ENCODE measurements at places on chromosomes 7 and 10.
A peak's percentile ranks its signal among the peaks of the same experiment; 100 is the strongest.

GRCh38 chr7:123209786-123210185 is 10.0 kb upstream of the SLC13A1 start:
- DNase-seq = no peak

GRCh38 chr7:17774248-17774647 is 166.0 kb downstream of the SNX13 start:
- DNase-seq = no peak

- DNase-seq = no peak
These were observed 68.6 kb upstream of the VIPR2 start for GRCh38 chr7:159213253-159213652.

GRCh38 chr7:132453826-132454225 is 122.4 kb downstream of the PLXNA4 start:
- no peak for DNase-seq

- DNase-seq = no peak
These were observed 9.4 kb upstream of the PIK3CG start for GRCh38 chr7:106855540-106856132.

DNA sequence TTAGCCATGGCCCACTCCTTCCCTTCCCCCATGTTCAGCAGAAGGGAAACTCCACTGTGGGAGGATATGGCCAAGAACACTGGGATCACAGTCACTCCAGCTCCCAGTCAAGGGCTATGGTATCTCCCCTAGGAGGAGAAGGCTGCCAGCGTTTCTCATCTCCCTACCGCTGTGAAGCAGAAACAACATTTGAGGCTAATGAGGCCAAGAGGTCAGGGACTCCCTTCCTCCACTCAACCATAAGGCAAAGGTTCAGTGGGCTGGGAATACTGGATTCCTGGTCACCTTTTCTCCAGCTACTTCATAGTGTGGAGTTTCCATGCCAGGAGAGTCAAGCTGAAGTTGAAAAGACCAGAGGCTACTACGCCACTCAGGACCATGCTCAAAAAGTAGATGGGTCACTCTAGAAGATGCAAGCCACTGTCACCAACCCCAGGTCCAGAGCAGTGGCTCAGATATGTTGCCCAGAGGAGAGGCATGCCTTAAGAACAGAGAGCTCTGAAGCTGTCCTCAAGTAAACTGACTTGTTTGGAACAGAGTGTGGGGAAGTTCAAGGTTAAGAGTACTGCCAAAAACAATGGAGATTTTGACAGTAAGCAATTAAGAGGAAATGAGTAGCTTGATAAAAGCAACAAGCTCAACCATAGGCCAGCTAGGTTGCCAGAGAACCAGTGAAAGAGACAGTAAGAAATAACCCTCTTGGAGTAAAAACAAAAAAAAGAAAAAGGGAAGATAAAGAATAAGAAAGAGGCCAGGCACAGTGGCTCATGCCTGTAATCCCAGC is 3.8 kb upstream of the TMEM140 start:
- no peak for DNase-seq

GRCh38 chr10:70661623-70662361 is 10.5 kb upstream of the ADAMTS14 start:
- no peak for DNase-seq

DNA sequence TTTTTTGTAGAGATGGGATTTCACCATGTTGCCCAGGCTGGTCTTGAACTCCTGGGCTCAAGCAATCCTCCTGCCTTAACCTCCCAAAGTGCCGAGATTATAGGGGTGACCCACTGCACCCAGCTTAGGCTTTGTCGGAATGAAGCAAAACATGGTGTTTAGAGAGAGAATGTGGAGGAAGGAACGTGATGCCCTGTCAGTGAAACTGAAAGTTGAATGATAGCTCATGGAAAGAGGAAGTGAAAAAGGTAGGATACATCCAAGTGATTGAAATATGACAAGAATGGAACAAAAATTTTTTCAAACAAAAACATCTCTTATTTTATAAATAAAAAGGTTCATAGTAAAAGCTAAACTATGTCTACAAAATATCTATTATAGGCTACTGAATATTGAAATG is 5.9 kb downstream of the AKAP9 start:
- DNase-seq = no peak

DNA sequence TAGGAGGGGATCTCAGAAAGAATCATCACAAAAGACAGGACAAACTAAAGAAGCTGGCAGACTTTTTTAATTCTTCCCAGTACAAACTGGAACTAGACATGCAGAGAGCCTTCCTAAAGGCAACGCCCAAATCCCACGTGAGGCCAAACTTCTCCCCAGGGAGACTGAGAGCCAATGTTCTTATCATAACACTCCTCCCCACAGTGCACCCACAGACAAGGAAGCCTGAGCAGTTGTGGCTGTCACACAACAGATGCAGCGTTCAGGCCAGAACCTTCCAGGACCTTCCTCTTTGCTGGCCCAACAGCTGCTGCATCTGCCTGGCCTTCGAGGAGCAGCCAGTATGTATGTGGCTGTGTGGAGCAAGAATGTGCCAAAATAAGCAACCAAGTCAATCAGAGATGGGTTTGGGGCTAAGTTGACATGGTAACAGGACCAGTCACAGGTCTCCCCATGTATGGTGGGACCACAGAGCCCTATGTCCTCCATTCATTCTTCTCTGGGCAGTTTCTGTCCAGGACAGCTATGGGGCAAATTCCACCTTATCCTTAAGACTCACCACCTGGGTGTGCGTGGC is 34.9 kb downstream of the SRPK2 start:
- DNase-seq = no peak

GRCh38 chr7:100886936-100887515 is 2.5 kb downstream of the UFSP1 start:
- no peak for DNase-seq

- DNase-seq = no peak
These were observed 30.2 kb downstream of the ASNS start for GRCh38 chr7:97842006-97842405.

DNA sequence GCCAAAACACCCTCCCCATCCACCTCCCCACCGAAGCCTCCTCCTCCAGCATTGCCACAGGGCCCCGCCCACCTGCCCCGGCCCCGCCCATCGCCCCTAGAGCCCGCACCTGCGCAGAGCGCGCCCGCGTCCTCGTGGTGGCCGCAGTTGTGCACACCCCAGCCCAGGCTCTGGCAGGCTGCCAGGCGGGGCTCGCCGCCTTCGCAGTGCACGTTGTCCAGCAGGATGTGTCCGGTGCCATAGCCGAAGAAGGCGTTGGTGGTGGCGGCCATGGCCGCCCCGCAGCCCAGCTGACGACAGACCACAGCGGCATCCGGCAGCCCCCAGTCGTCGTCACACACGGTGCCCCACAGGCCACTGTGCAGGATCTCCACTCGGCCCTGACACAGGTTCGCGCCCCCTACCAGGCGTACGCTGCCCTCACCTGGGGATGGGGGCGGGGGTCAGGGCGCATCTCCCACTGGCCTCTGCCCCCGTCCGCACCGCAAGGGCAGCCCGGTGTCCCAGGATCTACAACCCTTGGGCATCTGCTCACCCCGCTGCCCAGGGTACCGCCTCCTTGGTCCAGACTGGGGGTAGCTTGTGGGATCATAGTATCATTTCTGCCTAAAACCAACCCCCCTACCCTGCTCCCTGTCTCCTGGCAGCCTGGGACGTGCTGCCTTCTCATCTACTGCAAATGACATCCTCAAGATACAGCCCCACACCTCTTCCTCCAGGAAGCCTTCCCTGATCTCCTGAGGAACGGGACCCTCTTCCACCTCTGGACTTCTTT is 11.9 kb downstream of the SSC4D start:
- peak; percentile 74 for DNase-seq

DNA sequence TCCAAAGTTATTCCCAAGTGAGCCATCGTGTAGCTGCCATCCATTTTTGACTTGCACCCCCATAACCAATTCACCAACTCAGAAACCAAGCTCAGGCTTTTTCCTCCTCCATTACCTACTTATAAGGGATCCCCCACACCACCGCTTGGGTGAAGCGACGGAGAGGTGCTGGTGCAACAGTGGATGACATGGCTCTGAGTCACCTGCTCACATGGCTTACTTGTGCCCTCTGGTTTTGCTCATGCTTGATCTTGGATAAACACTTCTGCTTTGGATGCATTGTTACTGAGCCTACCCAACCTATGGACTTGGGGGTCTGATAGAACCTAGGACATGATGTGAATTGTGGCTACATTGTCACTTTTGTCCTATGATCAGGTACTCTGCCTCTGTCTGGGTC is 12.0 kb upstream of the AKR1B1 start:
- DNase-seq = no peak

DNA sequence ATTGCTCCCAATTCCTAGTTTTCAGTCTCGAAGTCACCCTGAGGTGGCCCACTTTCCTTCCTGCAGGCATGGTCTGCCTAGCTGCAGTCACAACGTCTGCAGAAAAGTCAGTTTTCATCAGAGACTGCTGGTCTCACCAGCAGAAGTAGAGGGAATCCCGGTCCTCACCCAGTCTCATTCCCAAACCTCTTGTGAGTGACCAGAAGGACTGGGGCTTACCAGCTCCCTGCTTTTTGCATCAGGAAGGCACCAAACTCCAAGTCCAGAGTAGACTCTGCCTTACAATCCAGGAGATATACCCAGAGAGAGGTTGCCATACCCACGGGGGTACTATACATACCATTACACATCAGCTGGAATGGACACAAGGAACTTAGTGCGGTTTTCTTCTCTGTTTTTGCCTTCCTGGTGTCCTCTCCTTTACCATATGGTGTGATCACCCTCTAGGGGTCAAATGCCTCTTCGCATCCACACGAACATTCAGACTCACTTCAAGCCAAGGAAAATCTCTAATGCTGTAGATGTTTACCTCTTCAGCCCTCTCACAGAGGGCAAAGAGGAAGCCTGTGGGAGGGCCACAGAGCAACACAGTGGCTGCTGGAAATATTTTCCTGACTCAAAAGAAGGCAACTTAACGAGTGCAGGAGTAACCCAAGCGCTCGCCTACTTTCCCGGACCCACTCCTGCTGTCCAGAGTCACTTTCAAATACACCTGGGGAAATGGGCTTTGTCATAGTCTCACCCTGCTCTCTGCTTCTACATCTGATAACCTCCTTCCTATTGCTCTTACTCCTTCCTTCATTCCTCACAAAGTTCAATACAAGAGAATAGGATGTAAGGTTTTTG is 220.9 kb downstream of the C7orf25 start:
- DNase-seq = no peak

GRCh38 chr7:55172881-55173609 is 154.2 kb downstream of the EGFR start:
- DNase-seq = no peak

DNA sequence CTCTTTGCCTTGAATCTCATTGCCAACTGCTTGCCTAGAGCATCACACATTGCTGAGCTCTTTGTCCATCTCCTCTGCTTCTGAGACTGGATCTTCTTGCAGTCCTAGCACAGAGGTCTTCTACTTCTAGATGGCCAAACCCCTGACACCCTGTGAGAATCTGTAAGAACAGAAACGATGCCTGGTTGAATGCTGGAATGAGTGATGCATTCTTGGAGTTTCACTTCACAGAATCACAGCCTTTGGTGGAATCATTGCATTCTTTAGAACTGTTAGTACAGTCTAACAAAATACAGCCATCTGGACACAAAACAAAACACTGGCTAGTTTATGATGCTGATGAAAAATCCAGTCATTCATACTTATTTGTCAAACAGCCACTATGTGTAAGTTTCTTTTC is 141.7 kb upstream of the ITGB1 start:
- DNase-seq = no peak

DNA sequence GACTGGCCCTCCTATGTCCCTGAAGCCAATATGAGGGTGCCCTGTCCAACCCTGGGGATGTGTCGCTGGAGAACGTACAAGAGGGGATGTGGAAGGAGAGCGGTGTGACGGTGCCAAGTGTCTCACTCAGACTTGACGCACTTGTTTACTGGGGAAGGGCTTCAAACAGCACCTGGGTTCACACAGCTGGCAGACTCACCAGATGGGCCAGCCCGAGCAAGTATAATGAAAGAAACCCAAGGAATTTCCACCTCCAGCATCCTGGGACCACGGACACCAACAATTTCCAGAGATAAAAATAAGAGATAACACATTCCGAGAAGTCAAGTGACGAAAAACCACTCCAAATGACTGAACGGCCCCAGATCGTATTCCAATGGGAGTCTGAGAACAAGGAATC is 5.3 kb downstream of the ATP5MF start:
- no peak for DNase-seq

DNA sequence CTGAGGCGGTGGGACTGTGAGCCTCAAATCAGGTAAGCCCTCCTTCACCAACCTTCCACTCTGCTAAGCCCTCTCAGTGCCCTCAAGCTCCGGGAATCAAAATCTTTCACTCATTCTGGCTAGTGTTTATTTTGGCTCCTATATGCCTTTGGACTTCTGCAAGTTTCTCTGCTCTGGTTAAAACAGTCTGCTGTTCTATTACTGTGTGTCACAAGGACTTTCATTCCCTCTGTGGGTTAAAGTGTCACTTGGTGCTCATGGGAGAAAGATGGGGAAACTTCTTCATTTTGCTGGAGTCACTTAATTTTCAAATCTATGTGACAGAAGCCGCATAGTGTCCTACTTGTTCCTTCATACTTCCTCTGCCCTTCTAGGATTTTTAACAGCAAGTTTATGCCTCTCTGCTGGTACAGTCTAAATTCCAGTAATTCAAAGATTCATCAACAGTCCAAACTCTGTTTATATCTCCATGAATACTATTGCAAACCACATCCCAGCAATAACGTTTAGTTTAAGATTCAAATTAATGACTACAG is 61.3 kb downstream of the CD36 start:
- no peak for DNase-seq

DNA sequence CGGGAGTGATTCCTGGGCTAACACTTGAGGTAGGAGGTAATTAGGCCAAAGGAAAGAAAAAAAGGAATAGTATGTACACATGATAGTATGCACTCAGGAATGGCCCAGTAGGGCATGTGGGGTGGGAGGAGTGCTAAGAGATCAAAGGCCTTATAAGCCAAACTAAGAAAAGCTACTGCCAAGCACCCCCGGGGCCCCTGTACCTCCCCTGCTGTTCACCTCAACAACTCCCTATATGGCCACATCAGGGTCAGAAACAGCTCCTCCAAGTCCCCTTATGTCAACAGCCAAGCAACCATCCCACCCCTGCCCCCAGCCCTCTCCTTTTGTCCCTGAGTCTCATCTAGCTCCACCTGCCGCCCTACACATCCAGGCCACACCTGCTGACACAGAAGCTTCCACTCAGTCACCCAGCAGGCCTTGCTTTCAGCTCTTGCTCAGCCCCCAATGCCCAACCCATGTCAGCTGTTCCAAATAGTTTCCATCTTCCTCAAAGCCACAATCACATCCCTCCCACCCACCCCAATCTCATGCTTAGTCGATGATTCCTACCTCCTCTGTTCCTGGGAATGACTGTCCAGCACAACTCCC is 80.2 kb downstream of the SORBS1 start:
- DNase-seq = no peak

DNA sequence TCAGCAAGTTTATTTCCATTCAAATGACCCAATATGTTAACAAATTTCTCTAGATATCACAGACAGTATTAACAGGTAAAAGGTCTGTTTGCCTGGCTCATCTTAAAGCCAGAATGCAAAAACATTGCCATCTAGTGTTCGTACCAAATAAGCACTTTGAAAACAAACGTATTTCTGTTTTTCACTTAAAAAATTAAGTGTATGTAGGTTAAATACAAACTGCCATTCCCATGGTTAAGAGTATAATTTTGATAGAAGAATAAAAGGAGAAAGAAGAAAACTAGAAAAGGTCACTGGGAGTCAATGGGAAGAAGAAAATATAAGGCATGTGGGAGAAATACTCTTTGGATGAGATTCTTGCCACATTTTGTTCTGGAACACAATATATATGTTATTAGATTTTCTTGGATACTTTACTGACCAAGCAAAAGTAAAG is 51.0 kb downstream of the ORC5 start:
- no peak for DNase-seq

Data from stimulated activated CD8-positive, alpha-beta memory T cell treated with anti-CD3 and anti-CD28 coated beads, Interleukin-2, amount 100 ng/mL, for 1 hour (primary cell).